ENCODE measurements at places on chromosomes 1 and 21. TPM values are rescaled to one million over a fixed set of nuclear protein-coding genes. Genes with fewer than 3 reads are reported as not detected.

The HHIPL2 gene
- total RNA-seq, result 0.62 TPM

The C4BPB gene
- total RNA-seq, result 0.34 TPM

The MYOG gene
- total RNA-seq, result not detected

GRCh38 chr1:184828369-184828717 is 73.7 kb upstream of the EDEM3 start:
- DNase-seq, result no peak

DNA sequence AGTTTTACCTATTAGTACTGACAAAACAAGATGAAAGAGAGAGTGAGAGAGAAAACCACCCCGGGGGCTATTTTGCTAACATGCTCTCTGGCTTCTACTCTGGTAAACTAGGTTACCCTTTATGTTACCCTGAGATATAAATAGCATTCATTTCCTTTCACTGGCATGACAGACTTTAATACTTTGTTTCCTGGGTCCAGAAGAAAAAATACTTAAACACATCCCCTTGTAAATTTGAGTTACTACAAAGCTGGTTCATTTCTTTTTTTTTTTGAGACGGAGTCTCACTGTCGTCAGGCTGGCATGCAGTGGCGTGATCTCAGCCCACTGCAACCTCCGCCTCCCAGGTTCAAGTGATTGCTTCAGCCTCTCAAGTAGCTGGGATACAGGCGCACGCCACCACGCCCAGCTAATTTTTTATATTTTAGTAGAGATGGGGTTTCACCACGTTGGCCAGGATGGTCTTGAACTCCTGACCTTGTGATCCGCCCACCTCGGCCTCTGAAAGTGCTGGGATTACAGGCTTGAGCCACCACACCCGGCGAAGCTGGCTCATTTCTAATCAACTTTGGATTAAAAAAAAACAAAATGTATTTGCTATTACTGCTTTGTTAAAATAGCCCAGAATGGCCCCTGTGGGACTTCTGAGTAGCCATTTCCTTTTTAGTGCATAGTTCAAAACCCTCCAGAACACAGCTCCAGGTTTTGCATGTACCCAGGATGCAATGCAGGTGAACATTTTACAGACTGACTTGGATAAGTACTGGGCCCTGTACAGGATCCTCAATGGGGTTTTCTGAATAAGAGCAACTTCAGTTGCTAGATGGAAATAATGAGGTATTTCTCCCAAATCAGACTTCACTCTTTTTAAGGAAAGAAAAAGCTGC is 20.6 kb downstream of the INPP5B start:
- DNase-seq, result no peak

DNA sequence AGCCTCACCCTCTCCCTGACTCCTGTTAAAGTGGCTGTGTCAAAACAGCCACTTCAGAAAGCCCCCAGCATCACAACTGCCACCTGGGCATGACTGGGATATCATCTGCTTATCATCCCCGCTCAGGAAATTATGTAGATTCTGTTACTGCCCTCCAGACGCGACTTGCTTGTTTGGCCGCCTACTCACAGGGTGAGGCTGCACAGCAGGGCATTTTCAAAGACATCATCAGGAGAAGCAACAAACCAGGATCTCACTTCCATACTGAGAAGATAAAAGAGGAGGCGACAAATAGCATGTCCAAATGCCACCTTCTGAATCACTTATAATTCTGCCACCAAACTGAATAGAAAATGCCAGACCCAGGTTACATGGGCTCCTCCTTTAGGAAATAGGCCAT is 94.8 kb downstream of the MIS18A start:
- no peak for DNase-seq

DNA sequence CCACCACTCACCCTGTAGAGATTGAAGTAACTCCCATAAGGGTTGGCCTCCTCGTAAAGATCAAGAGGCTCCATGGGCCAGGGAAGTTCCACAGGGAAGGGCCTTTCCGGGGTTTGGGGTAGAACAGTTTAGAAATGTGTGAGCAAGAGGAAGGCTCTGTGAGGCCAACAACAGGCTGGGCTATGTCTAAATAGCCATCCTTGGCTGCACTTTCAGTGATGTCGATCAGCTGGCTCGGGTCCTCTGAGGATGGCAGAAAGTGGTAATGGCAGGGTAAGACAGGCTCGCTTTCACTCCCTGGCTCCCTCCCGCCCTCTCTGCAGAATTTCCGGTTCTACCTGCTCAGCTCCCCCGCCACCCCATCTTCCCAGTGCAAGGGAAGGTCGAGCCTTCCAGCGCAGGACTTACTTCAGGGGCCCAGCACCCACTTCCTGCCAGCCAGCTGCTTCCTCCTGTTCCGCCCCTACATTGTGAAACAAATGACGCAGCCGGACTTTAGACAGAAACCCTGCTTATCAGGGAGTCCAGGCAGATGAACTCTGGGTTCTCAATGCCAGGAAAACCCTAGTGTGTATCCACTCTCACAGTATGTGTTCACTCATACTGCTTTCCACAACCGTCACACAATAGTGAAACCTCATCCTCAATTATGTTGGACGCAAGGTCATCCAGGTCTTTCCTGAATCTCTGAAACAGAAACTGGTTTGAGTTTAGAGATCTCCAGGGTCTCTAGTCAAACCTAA is 7.3 kb downstream of the F11R start:
- DNase-seq, result peak; percentile 93
